Natural killer cell treated with Interleukin-12 subunit alpha and Interleukin-12 subunit beta and Interleukin-15 and Interleukin-18, amount 100 ng/mL, for 72 hours (primary cell): ENCODE measurements at places on chromosomes 2 and 18. TPM values are rescaled to one million over a fixed set of nuclear protein-coding genes. Genes with fewer than 3 reads are reported as not detected.

Gene VIT
- total RNA-seq: not detected

DNA sequence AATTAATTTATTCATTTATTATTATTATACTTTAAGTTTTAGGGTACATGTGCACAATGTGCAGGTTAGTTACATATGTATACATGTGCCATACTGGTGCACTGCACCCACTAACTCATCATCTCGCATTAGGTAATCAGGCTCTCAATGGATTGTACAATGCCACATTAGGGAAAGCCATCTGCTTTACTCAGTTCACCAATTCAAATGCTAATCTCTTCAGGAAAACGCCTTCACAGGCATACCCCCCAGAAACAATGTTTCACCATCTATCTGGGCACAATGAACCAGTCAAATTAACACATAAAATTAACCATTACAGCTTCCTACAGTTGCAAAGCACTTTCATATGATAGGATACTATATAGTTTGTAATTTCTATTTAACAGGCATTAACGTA, 84.8 kb upstream of the DNAJC10 start:
- no peak overlapping the region for H3K27ac ChIP-seq
- no peak for DNase-seq
- H3K27me3 ChIP-seq: peaks cover 8% of the 10 kb centered on the region
- no peak overlapping the region for H3K4me3 ChIP-seq

DNA sequence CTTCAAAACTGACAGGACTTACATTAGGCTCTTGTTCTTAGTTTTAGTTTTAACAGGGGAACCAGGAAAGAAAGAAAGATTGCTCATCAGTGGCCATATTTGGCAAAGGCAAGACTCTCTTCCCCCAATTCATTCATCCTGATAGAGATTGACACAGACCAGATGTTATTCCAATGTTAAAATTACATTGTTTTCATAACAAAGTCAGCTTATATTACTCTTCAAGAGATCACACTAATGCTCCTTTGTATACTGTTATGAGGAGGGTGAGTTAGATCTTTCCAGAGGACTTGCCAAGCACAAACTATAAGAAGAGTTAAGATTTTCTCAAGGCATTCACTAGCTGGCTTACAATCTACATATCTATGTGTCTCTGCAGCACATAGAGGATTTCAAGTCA, 252.1 kb downstream of the SLC8A1 start:
- no peak overlapping the region for H3K27ac ChIP-seq
- no peaks in the 10 kb centered on the region for H3K27me3 ChIP-seq
- no peaks in the 10 kb centered on the region for H3K4me1 ChIP-seq
- no peak for DNase-seq
- no peak overlapping the region for H3K4me3 ChIP-seq

Gene MAL
- total RNA-seq: 2.2 TPM

Gene FOXD4L1
- 0.17 TPM for total RNA-seq

Gene POTEC
- not detected for total RNA-seq
